Stimulated activated CD4-positive, alpha-beta T cell treated with anti-CD3 and anti-CD28 coated beads, Interleukin-1b, Interleukin-23, amount 100 ng/mL, for 48 hours (primary cell): ENCODE measurements at places on chromosomes 11 and 22.

GRCh38 chr22:50305393-50305922 lies 2.0 kb downstream of the PLXNB2 start:
- no peak for DNase-seq

GRCh38 chr22:39478441-39478850 lies 21.6 kb downstream of the MGAT3 start:
- peak; percentile 12 for DNase-seq

DNA sequence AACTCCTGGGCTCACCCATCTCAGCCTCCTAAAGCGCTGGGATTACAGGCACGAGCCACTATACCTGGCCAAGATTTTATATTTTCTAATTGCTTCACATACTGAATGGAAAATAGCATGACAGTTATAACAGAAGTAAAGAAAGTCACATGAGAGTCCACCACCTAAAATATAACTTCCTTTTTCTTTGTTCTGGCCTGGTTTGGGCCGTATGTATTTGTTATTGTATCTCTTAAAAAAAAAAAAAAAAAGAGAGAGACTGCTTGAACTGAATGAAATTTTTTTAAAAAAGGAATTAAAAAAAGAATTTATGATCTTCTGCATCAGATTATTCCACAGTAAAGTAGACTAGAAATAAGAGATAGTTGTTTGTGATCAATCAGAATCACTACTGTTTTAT lies 86.0 kb upstream of the GRIK4 start:
- DNase-seq = no peak

- DNase-seq = no peak
These were observed 1329.0 kb downstream of the LRRC4C start for GRCh38 chr11:40130427-40130826.

DNA sequence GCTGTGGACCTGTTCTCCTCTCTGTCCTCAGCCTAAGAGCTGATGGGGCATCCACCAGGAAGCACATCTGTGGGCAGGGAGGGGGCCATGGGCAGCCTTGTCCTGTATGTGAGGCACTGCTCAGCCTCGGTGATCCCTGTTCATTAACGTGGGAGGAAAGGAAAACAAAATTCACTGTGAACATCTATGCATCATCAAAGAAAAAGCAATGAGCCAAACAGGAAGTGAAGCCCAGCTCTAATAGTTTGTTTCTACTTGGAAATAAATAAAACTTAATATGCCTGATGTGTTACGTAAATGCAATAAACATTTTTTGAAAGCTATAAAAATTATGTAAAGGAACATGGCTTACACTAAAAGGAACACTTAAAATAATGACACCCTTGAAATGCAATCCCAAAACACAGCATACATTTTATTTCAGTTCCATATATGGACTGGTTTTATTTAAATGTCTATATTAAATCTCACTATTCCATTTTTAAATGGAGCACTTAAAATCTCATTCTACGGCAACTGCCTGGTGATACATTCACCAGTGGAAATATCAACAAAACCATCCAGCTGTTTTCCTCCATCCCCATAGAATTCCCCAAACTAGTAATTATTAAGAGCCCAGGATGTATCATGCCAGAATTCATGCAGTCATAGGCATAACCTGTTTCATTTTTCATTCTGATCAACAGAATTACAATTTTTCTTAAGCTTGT lies 78.3 kb downstream of the ZNF280B start:
- DNase-seq = no peak

DNA sequence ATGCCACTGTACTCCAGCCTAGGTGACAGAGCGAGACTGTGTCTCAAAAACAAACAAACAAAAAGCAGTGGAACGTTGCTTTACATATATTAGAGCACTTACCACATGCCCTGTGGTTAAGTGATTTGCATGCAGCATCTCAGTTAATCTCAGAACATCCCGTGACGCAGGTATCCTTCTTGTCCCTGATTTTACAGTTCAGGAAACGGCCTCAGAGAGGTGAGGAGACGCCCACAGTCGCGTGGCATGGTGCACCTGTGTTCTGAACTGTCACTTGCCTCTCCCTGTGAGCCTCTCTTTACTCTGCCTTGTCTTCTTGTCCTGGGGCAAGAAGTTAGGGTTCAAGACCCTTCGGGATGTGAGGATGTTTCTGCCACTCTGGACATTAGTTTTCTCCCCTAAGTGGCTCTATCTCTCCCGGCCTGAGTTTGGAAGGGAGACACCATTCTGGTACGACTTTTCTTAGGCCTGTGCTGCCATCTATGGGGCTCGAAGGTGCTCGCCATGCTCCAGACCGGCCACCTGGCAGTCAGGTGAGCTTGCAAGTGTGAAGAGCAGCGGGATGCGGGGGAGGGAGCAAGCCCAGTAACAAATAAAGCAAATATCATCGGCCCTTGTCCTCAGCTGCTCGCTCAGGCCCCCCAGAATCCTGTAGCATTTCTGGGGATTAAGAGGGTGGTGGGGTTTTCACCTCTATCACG lies 25.6 kb downstream of the YWHAH start:
- peak; percentile 63 for DNase-seq

DNA sequence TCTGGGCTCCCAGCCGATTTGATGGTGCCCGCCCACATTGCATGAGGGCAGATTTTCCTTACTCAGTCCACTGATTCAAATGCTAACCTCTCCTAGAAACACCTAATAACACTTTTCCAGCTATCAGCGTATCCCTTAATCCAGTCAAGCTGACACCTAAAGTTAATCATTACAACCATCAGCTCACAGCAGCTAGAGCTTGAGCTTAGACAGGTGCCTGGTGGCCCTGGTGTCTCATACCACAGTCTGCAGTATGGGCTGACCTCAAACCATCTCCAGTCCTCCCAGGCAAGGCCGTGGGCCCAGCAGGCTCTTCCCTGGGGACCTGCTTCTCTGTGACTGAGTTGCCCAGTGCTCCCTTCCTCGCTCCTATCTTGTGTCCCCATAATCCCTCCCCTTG lies 174.4 kb upstream of the NECTIN1 start:
- DNase-seq = no peak

- no peak for DNase-seq
These were observed 40.5 kb downstream of the IGLL5 start for GRCh38 chr22:22927888-22928665.

DNA sequence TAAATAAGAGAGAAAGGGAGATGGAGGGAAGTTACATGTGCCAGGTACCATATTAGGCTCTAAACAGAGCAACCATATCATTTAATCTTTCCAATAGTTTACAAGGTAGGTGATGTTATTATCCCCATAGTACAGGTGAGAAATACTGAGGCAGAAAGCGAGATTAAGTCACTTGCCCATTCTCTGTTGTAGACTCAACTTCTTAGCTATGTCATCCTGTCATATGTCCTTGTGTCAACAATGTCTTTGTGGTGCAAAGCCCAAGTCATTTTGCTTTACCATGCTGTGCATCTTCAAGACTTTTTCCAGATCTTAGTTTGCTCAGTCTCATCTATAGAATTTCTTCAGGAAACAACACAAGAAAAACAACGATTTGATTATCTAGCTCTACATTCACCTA lies 205.0 kb upstream of the E2F8 start:
- no peak for DNase-seq

GRCh38 chr11:2991452-2992233 lies 486 bp downstream of the NAP1L4 start:
- DNase-seq = no peak

DNA sequence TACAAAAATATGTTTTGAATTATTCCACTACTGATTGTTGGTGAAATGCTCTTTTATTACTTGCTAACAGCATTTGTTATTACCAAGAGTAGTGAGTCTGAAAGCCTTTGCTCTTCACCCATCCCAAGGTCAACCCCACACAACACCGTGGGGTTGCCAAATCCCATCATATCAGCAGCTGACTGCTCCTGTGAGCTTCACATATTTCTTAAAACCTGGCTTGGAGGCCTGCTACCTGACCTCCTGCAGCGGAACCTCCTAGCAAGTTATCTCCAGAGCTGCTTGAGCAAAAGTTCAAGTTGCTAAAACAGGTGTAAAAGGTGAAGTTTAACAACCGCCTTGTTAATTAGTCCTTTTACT lies 20.1 kb upstream of the EIF3M start:
- DNase-seq = no peak

DNA sequence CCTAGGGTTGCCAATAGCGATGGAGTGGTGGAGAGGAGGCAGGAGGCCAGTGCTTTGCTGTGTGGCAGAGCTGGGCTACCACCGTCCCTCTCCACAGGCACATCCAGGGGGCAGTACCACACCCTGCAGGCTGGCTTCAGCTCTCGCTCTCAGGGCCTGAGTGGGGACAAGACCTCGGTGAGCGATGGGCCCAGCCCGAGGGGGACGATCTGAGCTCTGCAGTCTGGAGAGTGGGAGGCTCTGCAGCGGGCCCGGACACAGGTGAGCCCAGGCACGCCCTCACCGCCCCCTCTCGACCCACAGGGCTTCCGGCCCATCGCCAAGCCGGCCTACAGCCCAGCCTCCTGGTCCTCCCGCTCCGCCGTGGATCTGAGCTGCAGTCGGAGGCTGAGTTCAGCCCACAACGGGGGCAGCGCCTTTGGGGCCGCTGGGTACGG lies 2.5 kb downstream of the PKP3 start:
- no peak for DNase-seq

GRCh38 chr11:111586388-111586831 lies 15.8 kb upstream of the SIK2 start:
- no peak for DNase-seq
